Right ventricle myocardium superior (tissue), 1 donor: ENCODE measurements at places on chromosomes 3 and 15. TPM values are rescaled to one million over a fixed set of nuclear protein-coding genes. Genes with fewer than 3 reads are reported as not detected.
A peak's percentile ranks its signal among the peaks of the same experiment; 100 is the strongest.

The RNU5B-1 gene
- 55.4 TPM for total RNA-seq

The IL16 gene
- total RNA-seq = 2.7 TPM

The BFSP2 gene
- total RNA-seq = not detected

DNA sequence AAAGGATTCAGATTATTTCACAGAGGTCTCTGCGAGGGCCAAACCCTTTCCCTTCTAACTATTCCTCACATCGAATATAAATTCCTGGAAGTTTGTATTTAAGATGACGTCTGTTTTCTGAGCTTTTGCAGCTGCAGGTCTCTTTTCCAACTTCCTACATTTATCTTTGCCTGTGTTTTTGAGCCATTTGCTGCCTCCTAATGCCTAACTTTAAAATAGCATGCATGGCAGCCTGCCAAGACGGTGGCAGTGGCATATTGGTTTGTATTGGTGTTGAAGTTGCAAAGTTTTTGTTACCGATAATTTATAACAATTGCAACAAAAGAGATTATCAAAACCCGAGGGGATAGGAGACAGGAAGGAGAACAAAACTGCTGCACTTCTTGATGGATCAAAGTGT lies 187.1 kb upstream of the DNAJC19 start:
- peak; percentile 78 for DNase-seq

- DNase-seq = no peak
These were observed 276.6 kb upstream of the TBL1XR1 start for GRCh38 chr3:177473903-177474302.

GRCh38 chr3:134643150-134643675 lies 7.6 kb downstream of the KY start:
- DNase-seq = no peak

- no peak for DNase-seq
These were observed 6.1 kb downstream of the SHF start for GRCh38 chr15:45181491-45182285.

- no peak for DNase-seq
These were observed 47.2 kb upstream of the KLF13 start for GRCh38 chr15:31279221-31280045.

- no peak for DNase-seq
These were observed 33.5 kb downstream of the MLH1 start for GRCh38 chr3:37026851-37027250.
